Activated T-helper 2 cell treated with anti-CD3 and anti-CD28 coated beads, Interferon-gamma antibody, Interleukin-2, Interleukin-4, amounts not matched to agents 10 μg/mL and 5 μg/mL and 100 μg/mL, durations not matched to agents 14 hours and 24 hours and 36 hours (primary cell): ENCODE measurements at places on chromosomes 3 and 15.

DNA sequence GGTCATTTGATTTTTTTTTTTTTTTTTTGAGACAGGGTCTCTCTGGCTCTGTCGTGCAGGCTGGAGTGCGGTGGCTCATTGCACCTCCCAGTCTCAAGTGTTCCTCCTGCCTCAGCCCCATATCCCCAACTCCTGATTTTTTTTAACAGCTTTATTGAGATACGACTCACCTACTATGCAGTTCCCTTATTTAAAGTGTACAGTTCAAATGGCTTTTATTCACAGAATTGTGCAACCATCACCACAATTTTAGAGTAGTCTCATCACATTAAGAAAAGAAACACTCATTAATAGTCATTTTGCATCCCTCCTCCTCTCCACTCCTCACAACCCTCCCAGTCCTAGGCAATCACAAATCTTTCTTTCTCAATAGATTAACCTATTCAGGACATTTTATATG, 1.9 kb upstream of the TRA2B start:
- DNase-seq: no peak

DNA sequence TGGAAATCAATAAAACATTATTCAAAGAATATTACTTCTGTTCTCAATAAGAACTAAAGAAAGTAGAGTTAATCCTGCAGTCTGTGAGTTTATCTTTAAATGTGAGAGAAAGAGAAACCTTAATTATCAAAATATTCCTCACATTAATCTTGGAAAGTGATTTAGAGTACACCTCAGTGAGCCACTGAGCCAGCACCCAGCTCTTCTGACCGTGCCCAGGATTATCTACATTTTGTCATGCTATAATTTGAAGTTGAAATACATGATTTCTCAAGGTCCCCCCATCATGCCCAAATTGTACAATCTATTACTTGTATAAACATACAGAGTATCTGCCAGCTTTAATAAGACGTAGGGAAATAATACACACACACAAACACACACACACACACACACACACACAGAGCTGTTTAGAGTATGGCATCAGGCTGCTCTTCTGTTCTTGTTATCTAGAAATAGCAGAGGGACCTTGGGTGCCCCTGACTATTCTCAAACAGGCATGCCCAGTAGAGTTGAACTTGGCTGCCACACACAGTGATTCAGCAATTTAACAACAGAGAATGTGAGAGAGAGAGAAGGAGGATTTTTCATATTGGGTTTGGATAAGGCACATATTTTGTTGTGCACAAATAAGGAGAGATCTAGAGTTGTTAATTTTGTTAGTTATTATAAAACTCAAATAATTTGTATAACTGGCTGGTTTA, 74.4 kb downstream of the P2RY1 start:
- DNase-seq: no peak

DNA sequence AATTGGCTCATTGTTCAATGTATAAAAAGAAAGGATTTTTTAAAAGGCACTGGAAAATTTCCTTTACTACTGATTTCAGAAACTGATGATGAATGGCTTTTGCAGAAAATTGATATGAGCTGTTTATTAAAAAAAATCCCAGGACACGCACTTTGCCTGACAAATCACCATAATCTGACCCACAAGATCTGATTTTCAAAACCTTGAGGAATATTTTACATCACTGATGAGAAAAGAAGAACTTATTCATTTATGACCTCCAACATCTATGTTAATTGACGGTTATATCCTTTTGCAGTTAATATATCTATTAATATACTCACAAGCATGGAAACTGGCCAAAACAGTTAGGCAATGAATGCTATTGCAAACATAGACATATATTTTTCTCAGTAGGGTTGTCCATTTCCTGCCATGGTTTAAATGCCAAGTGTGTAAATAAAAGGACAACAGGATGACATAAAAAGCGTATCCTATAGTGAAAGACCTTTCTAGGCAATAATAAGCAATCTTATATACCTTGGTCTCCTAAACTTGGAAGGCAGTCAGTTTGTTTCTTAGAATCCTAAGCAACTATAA, 109.7 kb upstream of the SLC7A14 start:
- no peak for DNase-seq

DNA sequence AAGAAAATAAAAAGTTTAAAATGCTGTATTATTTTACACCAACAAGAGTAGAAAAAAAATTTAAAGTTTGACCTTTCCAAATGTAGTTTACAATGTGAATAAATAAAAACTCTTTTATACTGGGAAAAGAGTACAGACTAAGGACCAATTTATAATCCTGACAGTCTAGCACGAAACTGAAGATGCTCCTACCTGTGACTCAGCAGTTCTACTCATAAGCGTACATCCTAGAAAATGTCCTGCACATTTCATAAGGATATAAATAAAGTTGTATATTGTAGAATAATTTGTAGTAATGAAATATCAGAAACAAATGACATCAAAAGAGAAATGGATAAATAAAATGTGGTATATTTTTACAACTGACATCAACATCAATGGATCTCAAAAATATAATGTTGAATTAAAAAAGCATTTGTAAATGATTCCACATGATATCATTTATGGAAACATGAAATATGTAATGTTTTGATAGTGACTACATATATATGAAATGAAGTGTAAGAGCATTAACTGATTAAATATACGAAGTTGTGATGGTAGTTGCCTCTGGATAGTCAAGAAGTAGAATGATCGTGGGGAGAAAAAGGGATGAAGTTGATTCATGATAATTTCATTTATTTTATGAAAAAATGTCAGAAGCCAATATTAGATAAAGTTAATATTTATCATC, 161.3 kb upstream of the CBLB start:
- no peak for DNase-seq

DNA sequence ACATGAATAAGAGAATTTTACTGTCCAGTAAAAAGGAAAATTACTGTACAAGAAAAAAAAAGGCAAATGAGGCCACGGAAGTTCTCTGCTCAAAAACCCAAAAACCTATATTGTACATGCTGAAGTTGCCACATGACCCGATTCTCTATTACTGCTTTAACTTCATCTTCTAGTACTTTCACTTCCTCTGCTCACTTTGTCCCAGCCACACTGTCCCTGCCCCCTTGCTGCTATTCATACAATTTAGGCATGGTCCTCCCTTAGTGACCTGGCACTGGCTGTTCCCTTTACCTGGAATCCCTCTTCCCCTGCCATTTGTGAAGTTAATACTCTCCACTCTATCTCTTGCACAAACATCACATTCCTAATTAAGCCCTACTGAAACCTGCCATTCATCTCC, 457.4 kb downstream of the MAGI1 start:
- no peak for DNase-seq

- DNase-seq: no peak
These were observed 146.8 kb downstream of the EPHB1 start for GRCh38 chr3:134941820-134942219.

DNA sequence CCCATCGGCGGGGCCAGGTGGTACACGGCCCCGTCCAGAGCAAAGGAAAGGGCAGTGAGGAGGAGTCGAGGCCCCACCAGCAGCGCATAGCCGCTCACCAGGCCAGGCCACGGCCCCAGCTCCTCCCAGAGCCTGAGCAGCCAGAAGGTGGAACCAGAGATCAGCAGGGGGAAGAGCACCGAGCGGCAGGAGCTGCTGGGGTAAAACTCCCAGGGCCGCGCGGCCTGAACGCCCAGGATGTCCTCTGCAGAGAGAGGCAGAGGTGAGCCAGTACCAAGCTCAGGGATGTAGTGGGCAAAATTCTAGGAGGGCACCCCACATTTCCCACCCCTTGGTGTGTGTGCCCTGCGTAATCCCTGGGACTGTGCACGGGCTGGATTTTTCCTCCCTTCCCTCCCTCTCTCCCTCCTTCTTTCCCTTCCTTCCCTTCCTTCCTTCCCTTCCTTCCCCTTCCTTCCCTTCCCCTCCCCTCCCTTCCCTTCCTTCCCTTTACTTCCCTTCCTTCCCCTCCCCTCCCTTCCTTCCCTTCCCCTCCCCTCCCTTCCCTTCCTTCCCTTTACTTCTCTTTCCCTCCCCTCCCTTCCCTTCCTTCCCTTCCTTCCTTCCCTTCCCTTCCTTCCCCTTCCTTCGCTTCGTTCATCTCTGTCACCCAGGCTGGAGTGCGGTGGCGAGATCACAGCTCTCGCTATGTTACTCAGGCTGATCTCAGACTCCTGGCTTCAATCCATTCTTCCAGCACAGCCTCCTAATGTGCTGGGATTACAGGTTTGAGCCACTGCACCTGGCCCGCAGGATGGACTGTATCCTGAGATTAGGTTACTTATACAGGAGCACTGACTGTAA, 6.3 kb upstream of the NCBP2 start:
- no peak for DNase-seq

DNA sequence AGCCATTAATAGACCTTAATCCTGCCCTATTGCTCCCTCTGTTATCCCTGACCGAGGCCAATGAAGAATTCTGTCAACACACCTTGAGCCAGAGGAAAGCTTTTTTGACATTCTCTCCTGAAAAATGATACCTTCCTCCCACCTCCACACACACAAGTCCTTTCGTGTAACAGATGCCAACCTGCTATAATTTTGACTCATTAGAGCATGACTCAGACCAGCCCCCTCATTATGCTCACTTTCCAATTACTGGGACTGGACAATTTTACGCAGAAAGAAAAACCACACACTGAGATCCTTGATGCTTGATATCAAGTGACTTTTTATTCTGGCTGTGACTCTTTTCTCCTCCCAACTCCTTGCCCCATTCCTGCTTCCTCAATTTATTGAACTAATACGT, 50.9 kb downstream of the LSAMP start:
- DNase-seq: no peak

GRCh38 chr15:56358604-56359003, 6.6 kb upstream of the TEX9 start:
- no peak for DNase-seq

GRCh38 chr3:62502315-62503300, 129.3 kb upstream of the FEZF2 start:
- DNase-seq: no peak

GRCh38 chr15:68900027-68900426, 30.3 kb upstream of the SPESP1 start:
- no peak for DNase-seq

- DNase-seq: no peak
These were observed 6.0 kb upstream of the GATA2 start for GRCh38 chr3:128498901-128499530.

- no peak for DNase-seq
These were observed 49.1 kb downstream of the CCK start for GRCh38 chr3:42216931-42217333.

GRCh38 chr15:44058126-44058525, 136.9 kb downstream of the FRMD5 start:
- no peak for DNase-seq

- DNase-seq: no peak
These were observed 2.7 kb downstream of the MAP6D1 start for GRCh38 chr3:183822631-183823030.

- no peak for DNase-seq
These were observed 32.8 kb downstream of the LINGO1 start for GRCh38 chr15:77599899-77600298.

GRCh38 chr3:155393316-155393715, 99.8 kb upstream of the STRIT1 start:
- DNase-seq: no peak

DNA sequence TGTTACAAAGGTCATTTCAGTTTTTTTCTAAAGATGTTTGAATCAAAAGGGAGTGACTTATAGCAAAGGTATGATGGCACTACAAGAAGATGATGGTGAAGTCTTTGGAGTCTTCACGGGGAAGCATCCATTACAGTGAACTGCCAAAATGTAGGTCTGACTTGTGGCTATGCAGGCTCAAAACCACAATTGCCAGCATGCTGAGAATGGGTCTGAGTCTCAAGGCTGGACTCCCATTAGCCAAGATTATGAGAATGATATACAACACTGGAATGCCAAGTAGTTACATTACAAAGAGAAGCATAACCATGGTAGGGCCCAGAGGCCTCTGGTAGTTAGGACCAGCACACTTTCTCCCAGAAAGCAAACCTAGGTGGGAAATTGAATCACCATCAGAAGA, 194.2 kb downstream of the MTHFS start:
- DNase-seq: no peak

DNA sequence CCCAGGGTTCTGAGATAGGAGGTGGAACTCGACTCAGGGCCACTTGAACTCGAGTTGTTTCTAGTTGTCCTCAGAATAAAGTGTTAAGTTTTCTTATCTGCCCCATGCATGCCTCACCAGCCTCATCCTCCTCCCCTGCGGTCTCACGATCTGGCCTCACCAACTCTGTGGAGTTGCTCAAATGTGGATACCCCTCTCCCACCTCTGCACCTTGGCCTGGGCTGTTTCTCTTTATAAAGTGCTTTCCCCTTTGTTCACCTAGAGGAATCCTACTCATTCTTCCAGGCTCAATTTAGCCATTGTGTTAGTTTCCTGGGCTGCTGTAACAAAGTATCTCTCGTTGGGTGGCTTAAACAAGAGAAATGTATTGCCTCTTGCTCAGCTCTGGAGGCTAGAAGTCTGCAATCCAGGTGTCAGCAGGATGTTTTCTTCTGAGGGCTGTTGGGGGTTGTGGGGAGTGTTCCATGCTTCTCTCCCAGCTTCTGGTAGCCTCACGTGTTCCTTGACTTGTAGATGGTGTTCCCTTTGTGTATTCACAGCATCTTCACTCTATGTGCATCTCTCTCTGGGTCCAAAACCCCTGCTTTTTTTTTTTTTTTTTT, 100.7 kb downstream of the MEX3B start:
- no peak for DNase-seq

- no peak for DNase-seq
These were observed 362.3 kb downstream of the WDR72 start for GRCh38 chr15:53397041-53397616.

- no peak for DNase-seq
These were observed 94.3 kb downstream of the UACA start for GRCh38 chr15:70669006-70669602.

- DNase-seq: no peak
These were observed 31.2 kb upstream of the SRGAP3 start for GRCh38 chr3:9280451-9281219.

GRCh38 chr3:67858492-67858891, 204.1 kb upstream of the SUCLG2 start:
- no peak for DNase-seq

DNA sequence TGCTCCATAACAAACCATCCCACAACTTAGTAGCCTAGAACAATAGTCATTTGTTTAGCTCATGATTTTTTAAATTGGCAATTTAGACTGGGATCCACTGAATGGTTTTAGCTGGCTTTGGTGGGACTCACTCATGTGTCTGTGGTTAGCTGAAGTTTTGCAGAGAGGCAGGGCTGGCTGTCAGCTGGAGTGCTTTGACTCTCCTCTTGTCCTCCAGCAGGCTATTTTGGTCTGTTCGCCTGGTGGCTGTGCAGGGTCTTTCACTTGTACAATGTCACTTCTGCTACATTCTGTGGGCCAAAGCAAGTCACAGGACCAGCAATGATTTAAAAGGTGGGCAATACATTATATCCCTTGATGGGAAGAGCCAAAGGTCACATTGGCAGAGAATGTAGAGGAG, 1146.5 kb downstream of the ROBO2 start:
- DNase-seq: no peak

- DNase-seq: no peak
These were observed 13.4 kb downstream of the SEC62 start for GRCh38 chr3:169980055-169980454.
